ENCODE measurements at places on chromosomes 12 and 14. TPM values are rescaled to one million over a fixed set of nuclear protein-coding genes. Genes with fewer than 3 reads are reported as not detected.

AMN gene
- not detected for total RNA-seq

- no peak for DNase-seq
These were observed 5.5 kb downstream of the PABPN1 start for GRCh38 chr14:23326491-23327332.

GRCh38 chr12:65892841-65893251, 68.6 kb downstream of the HMGA2 start:
- DNase-seq = no peak

GRCh38 chr12:115507951-115508722, 769.4 kb downstream of the MED13L start:
- DNase-seq = no peak

DTX1 gene
- not detected for total RNA-seq

- no peak for DNase-seq
These were observed 104.5 kb upstream of the SFSWAP start for GRCh38 chr12:131606218-131606901.

RPGRIP1 gene
- not detected for total RNA-seq

GRCh38 chr14:56219666-56220413, 101.6 kb downstream of the PELI2 start:
- no peak for DNase-seq

DNA sequence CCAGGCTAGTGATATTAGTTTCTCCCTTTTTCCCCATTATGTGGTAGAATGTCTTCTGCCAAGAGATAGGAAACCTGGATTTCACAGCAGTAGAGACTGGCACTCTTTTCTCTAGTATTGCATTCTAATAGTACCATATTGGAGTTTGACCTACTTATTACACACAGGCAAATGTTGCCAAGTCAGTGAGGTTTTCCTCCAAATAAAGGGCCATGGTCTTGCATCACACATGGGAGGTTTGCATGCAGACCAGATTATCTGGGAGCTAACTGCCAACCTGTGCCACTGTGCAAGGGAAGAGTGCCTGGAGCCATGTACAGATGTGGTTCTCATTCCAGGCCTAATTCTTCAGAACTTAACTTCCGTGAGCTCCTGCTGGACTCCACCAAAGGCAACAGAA, 113.3 kb downstream of the ANO6 start:
- DNase-seq = no peak

FGD4 gene
- 30.4 TPM for total RNA-seq

DNA sequence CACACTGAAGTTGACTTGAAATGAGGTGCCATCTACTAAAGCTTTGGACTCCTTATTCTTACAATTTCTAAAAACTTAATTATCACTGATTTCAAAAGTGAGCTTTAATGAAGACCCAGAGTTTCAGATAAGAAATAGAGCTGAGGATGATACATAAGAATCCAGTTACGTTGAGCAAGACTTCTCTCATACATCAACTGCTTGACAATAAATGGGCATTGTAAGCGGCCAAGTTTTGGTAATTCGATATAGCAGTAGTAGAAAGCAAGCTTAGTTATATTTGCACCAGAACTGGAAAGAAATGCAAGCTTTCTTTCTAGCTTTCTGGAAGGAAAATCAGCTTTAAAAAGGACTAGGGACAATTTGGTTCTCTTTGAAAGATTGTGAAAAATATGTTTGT, 1359.6 kb downstream of the FSCB start:
- DNase-seq = no peak

GRCh38 chr12:125065021-125065918, at the start of gene AACS:
AACS (plus strand) TSS chr12:125065435; CDS start chr12:125065585, 150 bp downstream.
- DNase-seq = peak; percentile 13

DNA sequence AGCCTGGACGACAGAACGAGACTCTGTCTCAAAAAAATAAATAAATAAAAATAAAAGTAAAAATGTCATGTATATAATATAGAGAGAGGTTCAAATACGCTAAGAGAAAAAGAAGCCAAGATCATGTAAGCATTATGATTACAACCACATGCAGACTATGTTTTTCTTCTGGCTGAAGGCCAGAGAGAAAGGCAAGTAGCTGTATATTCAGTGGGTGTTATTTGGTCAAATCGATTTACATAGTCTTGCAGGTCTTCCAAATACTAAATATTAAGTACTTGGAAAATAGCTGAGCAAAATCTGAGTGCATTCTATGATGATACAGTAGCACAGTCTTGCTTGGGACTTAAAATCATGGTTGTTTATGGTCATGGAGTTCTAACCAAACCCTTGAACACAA, 758.0 kb downstream of the DIO2 start:
- DNase-seq = no peak

DNA sequence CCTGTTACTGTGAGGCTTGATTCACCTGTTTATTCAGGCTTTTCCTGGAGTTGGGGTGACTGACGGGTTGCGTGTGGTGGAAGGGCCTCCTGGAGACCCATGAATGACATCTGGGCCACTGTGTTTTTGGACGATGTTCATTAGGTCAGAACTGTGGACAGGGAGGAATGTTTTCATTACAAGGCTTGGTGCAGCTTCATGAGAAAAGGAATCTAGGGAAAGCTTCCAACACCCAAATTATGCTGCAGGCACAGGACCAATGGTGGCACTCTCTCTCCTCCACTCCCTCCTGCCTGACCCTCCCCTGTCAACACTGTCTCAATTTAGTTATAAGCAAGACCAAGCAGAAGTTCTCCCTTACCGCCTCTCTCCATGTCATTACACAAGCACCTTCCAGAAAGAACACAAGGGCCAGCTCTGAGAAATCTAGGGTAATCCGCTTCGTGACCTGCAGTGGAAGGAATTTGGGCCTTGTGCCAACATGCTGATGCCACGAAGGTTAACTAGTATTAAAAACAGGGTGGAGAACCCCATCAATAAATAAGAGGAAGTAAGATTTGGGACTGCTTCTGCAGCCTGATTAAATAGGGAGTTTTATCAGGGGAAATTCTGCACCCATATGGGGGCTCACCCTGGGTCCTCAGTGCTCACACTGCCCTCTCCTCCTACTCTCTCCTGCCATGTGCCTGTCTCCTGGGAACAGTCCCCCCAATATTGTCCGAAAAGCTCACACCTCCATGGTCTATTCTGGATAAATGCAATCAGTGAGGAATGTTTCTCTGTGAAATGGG, 200.3 kb downstream of the KTN1 start:
- DNase-seq = no peak

DNA sequence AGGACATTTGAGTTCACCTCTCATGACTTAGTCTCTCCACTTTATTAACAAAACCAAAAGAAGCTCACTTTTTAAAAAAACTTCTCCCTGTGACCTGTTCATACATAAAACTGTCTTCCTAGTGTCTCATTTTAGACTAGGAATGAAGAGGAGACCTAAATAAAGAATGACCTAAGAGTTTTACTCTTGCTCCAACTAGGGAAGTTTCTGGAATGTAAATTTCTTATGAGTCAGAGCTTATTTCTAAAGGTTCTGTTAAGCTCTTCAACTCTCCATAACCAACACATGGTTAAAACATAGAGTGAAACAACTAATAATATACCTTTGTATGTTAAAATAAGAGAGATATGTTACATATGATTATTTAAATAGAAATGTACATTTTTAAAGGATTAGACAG, 369.8 kb downstream of the EMP1 start:
- DNase-seq = no peak

LIN7A gene
- 0.07 TPM for total RNA-seq

GPD1 gene
- not detected for total RNA-seq

- DNase-seq = no peak
These were observed 39.8 kb upstream of the OVCH1 start for GRCh38 chr12:29537298-29537697.

DNA sequence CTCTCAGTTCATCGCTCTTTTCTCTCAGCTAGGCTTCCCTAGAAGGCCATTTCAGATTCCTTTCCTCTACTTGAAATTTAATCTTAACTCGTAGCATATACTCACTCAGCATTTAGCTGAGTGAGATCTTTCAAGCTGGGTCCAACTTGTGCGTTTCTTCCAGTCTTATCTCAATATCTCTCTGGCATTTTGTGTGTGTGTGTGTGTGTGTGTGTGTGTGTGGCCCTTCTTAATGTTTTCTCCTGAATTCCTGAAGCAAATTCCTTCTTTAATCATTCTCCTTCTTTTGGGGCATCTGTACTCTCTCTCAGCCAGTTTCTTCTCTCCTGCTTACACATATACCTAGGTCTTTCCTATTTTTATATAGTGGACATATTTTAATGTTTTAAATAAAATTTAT, 129.1 kb downstream of the KITLG start:
- no peak for DNase-seq

LRCOL1 gene
- total RNA-seq = not detected

OR6C2 gene
- total RNA-seq = not detected

GRCh38 chr12:123134271-123134671, 16.6 kb downstream of the PITPNM2 start:
- DNase-seq = no peak

DNA sequence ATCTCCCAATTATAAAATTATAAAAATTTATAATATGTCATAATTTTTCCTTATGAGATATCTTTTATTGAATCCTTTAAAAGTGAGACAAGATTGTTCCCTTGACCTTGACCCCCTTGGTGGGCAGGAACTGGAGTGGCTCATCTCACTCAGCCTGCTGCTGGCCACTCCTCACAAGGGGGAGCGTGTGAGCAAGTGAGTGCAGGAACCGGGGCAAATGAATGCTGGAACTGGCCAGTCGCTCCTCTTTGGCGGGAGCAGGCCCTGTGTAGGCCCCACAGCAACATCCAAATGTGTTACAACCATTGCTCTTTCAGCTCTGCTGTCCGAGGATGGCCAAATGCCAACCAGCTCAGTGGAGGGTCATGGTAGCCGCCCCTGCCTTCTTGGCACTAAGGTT, 178.8 kb downstream of the ETNK1 start:
- no peak for DNase-seq

GRCh38 chr12:79690142-79690637, 574 bp downstream of the PAWR start:
- DNase-seq = peak; percentile 3

- no peak for DNase-seq
These were observed 100.3 kb downstream of the SETD3 start for GRCh38 chr14:99380402-99380801.

COL2A1 gene
- not detected for total RNA-seq

DNA sequence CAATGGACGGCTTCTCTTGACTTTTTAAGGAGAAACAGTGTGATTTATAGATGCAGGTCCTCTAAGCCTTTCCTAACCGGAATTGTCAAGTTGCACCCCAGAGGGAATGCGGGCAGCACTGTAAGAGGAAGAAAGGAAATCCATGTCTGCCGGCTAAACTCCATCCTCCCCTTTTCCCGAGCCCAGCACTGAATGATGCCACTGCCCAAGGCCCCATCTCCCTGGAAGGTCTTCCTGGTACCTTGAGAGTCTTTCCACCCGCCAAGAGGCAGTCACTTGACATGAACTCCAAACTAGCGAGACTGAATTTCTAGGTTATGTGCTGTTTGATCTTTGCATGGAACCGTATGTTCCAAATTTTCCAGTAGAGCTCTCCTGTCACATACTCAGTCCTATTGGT, 313.4 kb upstream of the FKBP4 start:
- no peak for DNase-seq

GRCh38 chr12:15933751-15934150, 22.6 kb downstream of the DERA start:
- DNase-seq = no peak

KRT83 gene
- not detected for total RNA-seq

DNA sequence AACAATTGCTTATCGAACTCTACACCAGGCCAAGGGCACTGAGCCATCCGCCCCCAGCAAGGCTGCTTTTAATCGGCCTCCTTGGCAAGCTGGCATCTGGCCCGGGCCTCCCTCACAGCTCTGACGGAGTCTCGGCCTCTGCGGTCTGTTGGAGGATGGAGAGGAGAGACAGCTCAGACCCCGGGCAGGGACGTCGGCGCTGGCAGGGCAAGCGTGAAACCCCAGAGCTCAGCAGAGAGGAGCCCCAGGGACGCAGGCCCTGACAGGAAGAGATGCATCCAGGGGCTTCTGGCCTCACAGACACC, 17.5 kb downstream of the CAMKK2 start:
- peak; percentile 72 for DNase-seq

Data from pulmonary artery endothelial cell (primary cell).